ENCODE measurements at places on chromosomes 2 and 18.

DNA sequence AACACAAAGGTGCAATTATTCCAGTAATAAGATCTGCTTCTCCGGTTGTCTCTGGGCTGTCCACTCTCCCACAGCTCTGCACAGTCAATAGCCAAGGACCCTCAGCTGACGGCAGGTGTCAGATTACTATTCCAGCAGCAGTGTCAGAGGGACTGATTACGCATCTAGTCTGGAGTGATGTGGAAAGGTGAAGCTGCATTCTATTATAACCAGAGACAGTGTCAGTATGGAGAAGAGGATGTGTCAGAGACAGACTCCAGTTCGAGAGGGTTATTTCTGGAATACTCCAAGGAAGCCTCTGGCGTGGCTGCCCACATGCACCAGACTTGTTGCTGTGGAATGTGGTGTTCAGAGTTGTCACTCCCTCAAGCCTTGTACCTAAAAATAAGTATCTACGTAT is 163.6 kb upstream of the TMEM200C start:
- no peak for DNase-seq

DNA sequence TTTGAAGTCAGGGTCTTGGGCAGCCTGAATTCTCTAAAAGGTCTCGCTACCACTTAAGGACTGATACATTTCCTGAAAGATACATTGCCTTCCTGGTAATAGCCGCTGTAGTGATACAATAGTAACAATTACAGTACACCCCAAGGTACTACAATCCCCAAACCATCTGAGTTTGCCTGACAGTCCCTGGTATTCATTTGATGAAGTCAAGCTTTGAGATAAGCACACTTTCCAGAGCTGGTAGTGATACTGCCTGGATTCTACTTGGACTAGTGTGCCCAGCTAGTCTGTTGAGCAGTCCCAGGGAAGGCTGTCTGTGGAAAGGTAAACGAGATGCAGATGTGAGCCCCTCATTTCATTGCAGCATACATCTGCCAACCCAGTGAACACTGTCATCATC is 24.4 kb upstream of the ITGB6 start:
- DNase-seq, result no peak

DNA sequence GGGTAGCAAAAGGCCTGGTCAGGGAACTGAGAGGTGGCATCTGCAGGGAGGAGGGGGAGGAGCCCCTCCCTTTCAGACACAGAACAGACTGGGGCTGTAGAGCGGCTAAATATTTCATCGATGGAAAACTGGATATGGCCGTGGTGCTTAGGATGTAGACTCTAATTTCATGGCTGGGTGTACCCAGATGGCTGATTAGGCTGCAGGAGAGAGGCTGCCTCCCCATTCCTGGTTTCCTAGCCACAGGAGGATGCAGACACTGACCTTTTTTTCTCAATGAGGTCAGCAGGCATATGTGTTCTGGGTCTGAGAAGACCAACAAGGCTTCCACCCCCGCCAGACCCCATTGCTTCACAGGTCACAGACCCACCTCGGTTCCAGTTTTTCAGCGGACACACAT is 79.3 kb upstream of the STPG4 start:
- no peak for DNase-seq

GRCh38 chr2:69436596-69436937 is 668 bp downstream of the NFU1 start:
- DNase-seq, result no peak

DNA sequence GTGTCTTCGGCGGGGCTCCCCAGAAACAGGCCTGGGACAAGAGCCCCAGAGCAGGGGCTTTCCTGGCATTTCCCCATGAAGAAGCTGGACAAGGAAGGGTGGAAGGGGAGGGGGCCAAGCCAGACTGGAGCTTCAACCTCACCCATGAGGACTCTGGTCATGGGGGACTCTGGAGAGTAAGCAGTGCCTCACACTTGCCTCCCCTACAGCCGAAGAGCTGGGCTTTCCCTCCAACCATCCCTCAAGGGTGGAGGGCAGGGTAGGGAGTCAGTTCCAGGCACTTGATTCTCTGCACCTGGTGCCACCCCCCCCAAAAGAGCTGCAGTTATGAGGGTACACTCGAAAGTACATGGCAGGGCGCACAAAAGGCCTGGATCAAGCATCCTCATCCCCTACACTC is 246.6 kb downstream of the TFCP2L1 start:
- DNase-seq, result no peak

All from C1 segment of cervical spinal cord (tissue), 14 donors.